HS-5 (cell line): ENCODE measurements at places on chromosomes 2 and 18.

GRCh38 chr2:230691005-230691647 lies 21.5 kb upstream of the CAB39 start:
- DNase-seq: peak; percentile 83

- no peak for DNase-seq
Measured at GRCh38 chr2:24047703-24048033, 477 bp upstream of the WDCP start.

- DNase-seq: no peak
Measured at GRCh38 chr2:110853516-110853915, 121.1 kb downstream of the ACOXL start.

DNA sequence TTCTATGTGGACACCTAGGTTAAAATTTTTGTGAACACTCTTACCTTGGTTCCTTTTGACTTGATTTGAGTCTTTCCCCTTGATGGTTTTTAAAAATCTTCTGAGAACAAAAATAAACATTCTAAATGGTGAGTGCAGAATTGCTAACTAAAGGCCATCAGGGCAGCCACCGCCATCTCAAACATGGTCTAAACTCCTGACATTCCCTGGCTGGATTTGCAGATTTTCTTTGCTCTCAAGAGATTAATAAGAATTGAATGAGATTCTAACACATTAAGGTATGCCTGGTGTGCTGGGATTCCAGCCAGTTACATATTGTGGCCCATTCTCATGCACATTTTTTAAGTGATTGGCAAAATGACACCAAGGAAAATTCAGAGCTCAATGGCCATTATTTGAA lies 17.2 kb upstream of the CTDP1 start:
- no peak for DNase-seq

DNA sequence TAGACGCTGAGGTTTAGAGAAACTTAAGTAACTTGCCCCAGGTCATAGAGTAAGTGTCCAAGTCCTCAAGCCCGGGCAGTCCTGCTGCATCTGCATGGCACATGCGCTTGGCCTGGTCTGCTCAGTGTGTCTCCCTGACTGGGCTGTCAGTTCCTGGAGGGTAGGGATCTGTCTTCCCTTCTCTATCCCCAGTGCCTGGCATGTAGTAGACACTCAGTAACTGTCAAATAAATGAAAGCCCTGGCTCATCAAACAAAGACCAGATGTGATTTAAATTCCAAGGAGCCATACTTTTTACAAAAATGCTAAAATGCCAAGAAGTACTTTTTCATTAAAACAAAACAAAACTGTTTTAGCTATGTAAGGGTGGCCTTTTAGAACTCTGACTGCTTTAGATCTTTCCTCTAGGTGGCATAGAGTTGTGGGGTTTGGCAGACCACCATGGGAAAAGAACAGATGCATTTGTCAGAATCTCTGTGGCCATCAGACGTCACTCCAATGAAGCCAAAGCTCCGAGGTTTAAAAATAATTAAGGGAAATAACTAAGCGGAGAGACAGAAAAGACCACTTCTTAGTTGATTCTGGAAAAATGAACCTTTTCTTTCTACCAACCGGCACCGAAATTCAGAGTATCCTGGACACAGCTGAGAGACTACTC lies 34.0 kb downstream of the EPAS1 start:
- no peak for DNase-seq

- DNase-seq: no peak
Measured at GRCh38 chr2:128754246-128754724, 435.6 kb upstream of the HS6ST1 start.

DNA sequence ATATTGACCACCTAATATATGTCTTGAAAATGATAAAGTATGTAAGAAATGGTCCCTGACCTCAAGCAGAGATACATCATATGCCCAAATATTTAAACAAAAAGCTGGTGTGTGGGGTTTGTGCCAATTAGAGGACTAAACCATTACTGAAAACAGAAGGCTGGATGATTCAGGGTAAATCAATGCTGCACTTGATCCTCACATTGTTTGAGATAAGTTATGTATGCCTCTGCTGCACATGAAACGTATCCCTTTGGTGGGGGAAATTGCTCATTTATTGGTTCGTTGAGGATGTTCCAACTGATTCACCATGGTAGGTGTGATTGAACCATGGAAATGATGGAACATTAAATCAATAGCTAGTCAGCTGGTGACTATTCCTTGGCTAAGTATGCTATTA lies 24.7 kb upstream of the DARS1 start:
- peak; percentile 98 for DNase-seq

DNA sequence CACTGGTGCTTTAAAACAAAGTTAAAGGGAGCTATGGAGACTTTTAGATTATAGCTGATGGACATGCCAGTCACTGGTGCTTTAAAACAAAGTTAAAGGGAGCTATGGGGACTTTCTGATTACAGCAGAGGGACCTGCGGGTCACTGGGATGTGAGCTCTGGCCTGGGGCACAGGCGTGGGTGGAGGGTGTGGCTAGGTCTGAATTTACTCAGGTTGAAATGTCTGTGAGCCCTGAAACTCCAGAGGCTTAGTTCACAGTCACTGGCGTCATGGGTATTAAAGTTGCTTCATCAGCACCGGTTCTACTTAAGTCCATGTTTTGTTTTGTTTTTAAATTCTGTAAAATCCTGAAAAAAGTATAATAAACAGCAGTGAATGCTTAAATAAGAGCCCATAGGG lies 49.0 kb upstream of the TMEM18 start:
- no peak for DNase-seq

- no peak for DNase-seq
Measured at GRCh38 chr2:68465081-68465916, 1.8 kb downstream of the FBXO48 start.

- no peak for DNase-seq
Measured at GRCh38 chr2:152620985-152621384, 96.3 kb downstream of the PRPF40A start.

DNA sequence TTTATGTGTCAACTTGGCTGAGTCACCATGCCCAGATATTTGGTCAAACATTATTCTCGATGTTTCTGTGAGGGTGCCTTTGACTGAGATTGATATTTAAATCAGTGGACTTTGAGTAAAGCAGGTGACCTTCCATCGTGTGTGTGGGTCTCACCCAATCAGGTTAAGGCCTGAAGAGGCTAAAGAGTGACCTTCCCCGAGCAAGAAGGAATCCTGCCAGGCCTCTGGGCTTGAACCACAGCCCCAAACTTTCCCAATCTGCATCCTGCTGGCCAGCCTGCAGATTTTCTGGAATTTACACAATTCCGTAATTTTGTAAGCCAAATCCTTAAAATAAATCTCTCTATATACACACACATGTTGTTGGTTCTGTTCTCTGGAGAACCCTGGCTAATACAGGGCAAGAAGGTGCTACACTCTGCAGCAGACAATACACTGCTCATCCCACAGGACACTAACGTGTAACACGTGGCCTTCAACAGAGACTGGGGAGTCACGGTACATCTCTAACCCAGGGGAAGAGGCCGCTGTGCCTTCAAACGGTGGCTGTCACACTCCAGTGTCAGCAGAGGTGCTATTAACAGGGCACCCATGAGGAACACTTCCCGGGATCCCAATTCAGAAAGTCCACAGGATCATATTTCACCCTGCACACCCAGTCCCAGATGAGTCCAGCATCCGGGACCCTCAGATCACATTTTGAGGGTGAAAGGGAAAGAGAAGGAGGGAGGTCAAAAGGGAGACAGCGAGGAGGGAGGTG lies 113.1 kb upstream of the ID2 start:
- DNase-seq: no peak

GRCh38 chr2:203802342-203803052 lies 65.1 kb upstream of the CTLA4 start:
- no peak for DNase-seq

DNA sequence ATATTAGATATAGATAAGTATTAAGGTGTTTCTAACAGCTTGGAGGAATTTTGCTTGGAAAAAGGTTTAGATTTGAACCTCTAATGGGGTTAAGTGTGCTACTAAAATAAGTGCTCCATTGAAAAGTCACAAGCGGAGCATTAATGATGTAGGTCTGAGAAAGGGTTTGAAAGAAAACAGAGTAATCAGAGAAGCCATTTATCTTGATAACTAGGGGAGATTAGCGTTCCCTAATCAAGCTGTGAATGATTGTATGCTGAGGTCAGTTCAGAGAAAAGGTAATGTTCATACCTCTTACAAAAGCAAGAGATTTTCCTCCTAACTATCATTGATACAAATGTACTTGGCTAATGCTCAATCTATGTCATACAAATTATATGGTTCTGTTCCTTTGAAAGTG lies 1.5 kb downstream of the ARHGAP25 start:
- no peak for DNase-seq

GRCh38 chr2:45127321-45127720 lies 118.1 kb upstream of the SIX2 start:
- DNase-seq: no peak

GRCh38 chr18:74725690-74726089 lies 128.0 kb downstream of the ZNF407 start:
- DNase-seq: no peak
